ENCODE measurements at places on chromosomes 11 and 22.

DNA sequence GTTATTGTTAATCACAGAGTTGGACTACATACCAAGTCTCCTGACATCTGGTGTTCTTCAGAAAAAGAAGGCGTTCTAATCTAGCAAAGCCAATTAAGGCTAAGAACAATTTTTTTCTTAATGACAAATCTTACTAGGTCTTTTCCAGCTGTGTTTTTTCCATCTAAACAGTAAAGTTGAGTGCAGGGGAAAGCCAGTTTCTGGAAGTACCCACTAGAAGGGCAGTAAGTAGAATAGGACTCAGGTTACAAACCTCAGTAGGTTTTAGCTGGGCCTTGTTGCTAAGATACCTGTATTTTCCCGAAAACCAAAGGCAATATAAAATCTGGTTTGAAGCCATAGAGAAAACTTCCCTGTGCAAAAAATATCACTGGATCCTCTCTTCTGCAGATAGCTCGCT, 351.9 kb downstream of the ETS1 start:
- DNase-seq: no peak

GRCh38 chr22:40156001-40156516, 21.7 kb upstream of the TNRC6B start:
- DNase-seq: no peak

DNA sequence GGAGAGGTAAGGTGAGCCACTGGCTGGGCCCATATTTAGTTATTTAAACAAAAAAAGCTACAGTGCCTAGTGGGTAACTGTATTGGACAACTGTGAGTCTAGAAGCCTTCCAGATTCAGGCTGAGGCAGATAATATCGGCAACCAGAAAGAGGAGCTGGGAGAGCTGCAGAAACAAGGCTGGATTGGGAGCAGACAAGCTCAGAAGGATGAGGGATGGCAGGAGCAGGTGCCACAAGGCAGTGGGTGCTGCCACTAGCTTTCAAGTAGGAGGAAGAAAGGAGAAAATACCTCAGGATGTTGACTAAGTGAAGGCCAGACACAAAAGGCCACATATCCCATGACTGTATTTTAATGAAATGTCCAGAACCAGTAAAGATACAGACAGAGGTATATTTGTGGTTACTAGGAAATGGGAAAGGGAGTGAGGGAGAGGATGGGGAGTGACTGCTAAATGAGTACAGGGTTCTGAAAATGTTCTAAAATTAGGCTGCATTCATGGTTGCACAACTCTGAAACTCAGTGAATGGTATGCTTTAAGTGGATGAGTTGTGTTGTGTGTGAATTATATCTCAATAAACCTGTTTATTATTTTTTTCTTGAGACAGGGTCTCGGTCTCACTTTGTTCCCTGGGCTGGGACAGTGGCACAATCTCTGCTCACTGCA, 11.8 kb upstream of the RAPSN start:
- DNase-seq: no peak

GRCh38 chr22:20223421-20224255, 44.5 kb downstream of the RTN4R start:
- DNase-seq: no peak

GRCh38 chr22:37680191-37680851, 4.9 kb downstream of the LGALS1 start:
- DNase-seq: no peak

- DNase-seq: no peak
Measured at GRCh38 chr11:82682003-82682751, 51.5 kb downstream of the FAM181B start.

- no peak for DNase-seq
Measured at GRCh38 chr11:7246179-7246578, 5.5 kb upstream of the SYT9 start.

- DNase-seq: no peak
Measured at GRCh38 chr11:16794047-16794818, 55.8 kb downstream of the C11orf58 start.

- no peak for DNase-seq
Measured at GRCh38 chr11:76600124-76600655, 70.4 kb downstream of the LRRC32 start.

GRCh38 chr11:76267556-76267955, 61.3 kb upstream of the WNT11 start:
- no peak for DNase-seq

DNA sequence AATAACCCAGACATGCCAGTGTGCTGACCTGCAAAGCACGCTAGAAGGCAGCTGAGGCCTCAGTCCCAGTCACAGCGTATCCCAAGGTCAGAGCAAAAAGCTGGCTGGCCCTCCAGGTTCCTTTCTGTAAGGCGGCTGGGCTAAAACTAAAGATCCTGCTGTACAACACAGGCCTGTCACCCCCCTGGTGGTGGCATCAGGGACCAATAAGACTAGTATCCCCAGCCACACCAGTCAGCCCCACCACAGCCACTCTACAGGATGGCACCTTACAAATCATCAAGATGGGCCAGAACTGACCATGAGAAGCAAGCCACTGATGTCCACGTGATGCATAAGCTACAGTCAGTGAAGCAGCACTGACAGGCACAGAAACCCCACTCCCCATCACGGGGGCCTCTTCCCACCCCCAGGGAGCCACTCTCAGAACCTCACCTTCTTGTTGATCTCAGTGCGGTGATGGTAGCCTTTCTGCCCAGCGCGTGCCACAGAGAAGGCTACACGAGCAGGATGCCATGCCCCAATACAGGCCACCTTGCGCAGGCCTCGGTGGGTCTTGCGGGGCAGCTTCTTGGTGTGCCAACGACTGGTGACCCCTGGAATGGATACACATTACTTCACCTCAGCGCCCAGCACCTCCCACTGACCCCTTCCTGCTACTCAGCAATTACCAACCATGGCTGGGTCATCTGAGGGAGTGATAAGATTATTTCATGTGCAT, 5.0 kb downstream of the RPL3 start:
- DNase-seq: no peak

DNA sequence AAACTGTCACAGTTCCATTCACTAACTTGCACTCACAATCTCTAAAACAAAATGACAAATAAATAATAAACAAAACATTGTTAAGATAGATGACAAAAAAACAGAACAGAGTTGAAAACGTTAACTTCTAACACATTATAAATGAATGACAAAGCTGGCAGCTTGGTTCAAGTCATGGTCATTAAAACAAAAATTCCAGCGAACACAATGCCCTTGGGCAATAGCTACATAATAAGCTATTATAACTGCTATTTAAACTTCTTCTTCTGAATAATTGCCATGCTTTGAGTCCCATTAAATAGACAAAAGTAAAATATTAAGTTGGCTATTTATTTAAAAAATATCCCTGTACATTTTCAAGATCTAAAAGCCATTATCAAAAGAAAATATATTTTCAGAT, 54.7 kb downstream of the PICALM start:
- DNase-seq: no peak

DNA sequence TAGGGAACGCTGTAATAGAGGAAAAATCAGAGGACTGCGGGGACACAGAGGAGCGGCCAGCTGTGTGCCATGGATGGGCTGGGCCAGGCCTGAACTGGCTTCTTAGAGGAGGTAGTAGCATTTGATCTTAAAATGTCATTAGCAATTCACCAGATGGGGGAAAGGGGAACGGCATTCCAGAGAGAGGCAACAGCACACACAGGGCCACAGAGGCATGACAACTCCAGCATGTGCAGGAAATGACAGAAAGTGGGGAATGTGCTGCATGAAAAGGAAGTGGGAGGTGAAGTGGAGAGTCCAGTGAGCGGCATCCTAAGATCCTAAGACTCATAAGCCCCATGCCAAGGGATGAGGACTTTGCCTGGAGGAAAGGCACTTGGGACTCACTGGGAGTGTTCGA, 69.0 kb downstream of the UBASH3B start:
- DNase-seq: no peak

DNA sequence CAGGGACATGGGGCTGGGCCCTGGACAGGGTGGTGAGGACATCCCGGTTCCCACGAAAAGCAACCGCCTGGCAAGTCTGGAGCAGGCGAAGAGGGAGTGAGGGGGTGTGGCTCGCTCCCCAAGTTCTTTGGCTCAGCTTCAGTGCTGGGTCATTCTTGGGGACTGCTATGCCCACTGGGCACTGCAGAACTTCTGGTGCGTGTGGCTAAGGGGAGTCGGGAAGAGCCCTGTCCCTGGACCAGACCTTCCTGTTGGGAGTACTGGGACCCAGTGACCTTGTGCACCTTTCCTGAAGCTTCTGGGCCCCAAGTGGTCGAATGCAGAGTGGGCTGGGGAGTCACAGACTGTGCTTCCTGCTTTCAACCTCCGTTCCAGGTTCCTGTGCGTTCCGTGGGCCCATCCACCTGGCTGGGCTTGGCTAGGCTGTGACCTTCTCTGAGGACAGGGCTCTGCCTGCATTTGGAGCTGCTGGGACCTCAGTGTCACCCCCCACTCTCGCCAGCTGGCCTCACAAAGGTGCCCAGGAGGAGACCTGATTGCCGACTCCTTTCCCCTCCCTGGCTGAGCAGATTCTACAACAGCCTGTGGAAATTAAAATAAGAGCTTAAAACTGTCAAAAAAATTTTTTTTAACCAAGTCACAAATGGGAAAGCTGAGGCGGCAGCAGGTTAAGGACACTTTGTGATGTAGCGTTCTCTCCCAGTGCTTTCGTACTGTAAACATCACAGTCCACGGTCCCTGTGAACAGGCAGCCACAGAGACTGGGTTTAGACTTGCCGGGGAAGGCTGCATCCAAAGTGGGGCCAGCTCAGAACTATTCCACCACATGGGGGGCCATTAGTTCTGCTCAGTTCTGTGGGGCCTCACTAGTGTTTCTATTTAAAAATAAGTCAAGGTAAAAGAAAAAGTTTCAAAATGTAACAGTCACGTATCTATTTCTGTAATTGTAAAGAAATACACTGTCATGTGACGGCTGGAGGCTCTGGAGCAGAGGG, 63.8 kb upstream of the WNT7B start:
- DNase-seq: peak; percentile 11

- no peak for DNase-seq
Measured at GRCh38 chr11:116697639-116698038, 75.1 kb downstream of the BUD13 start.

- DNase-seq: peak; percentile 73
Measured at GRCh38 chr11:74449369-74449931, 17.9 kb downstream of the KCNE3 start.

DNA sequence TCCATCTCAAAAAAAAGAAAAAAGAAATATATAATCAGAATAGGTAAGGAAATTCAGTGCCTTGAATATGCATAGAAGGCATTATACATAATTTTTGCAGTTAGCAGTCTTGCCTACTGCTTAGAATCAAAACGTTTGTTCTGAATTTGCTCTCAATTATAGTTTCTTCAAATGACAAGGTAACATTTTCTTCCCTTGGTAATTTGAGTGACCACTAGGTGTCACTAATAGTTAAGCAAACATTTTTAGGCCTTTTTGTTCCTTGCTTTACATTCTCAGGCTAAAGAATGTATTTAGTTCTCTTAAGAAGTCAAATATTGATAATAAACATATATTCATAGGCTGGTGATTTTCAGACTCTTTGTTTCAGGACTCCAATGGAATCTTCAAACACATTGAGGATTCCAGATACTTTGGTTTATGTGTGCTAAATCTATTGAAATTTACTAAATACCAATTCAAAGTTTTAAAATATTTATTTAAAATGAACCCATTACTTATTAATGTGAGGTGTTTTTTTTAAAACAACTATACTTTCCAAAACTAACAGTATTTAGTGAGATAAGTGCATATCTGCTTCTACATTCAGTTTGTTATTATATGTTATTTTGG, 55.0 kb upstream of the DEPDC7 start:
- no peak for DNase-seq

DNA sequence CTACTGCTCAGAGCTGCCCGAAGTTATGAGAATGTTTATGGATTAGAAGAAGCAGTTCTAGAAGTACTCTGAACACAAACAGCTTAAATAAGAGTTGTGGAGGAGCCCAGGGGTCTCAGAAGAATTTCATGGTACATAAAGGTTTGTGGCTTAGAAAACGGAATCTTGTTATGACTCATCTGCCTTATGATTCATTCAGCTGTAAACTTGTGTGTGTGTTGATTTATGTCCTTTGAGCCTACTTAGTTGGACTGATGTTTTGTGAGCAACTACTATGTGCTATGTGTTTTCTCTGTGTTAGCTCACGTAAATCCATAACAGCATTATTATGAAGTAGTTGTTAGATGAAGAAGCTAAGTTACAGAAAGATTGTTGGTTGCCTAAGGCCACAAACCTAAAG, 203.7 kb downstream of the PGR start:
- DNase-seq: no peak

- no peak for DNase-seq
Measured at GRCh38 chr22:49435596-49435995, 392.1 kb downstream of the BRD1 start.

GRCh38 chr11:57131080-57131790, 50.5 kb upstream of the LRRC55 start:
- peak; percentile 20 for DNase-seq

DNA sequence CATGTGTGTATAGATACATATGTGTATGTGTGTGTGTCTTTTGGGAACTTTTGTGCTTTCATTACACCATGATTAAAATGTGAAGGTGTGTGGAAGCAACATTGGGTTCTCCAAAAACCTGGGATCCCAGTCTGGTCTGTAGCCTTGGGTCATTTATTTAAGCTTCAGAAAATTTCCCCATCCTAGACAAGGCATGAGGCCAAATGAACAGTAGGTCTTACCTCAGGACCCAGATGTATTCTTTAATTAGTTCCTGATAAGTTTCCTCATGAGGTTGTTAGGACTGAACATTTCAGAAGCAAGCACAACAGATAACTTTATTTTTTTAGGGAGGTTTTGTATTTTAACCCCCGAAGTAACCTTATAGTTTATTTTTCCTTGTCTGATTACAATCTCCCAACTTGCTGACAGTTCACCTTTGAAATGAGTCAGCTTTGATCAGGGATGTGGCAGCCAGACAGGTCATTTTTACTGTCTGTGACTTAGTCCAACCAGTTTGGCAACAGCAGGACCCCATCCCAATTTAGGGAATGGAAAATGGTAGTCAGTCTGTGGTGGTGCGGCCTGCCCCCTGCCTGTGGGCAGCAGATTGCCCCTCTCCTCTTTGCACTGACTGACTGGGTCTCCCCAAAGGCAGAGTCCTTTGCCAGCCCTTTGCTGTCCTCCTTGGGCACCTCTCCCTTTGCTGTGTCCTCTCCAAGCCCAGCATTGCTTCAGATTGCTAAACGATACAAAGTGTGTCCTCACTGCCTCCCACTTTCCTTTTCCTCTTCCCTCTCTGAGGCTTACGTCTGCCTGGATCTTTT, 88.3 kb downstream of the NAV2 start:
- DNase-seq: no peak

DNA sequence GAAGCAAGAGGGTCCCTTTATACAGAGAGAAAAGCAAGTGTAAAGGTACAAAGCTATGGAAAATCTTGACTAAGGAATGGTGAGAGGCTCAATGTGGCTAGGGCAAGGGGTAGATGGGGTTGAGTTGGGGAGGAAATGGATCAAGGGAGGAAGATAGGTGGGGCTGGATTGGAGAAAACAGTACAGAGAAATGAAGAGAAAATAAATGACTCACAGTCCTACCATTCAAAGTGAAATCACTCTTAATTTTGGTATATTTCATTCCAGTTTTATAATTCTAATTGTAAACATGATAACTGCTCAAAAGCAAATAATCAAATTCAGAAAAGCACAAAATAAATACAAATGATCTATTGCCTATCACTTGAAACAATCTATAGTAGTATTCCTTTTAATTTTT, 16.6 kb downstream of the UBE4A start:
- DNase-seq: no peak

GRCh38 chr11:58495906-58496305, 12.0 kb downstream of the OR5B21 start:
- DNase-seq: no peak

GRCh38 chr22:38973289-38974169, 8.6 kb upstream of the APOBEC3B start:
- no peak for DNase-seq

GRCh38 chr22:49208768-49209252, 618.9 kb downstream of the BRD1 start:
- DNase-seq: peak; percentile 2

All from uterus (tissue), 4 donors.